SHP77 treated with DMSO at 0.1 percent for 48 hours (cell line): ENCODE measurements at places on chromosomes 3 and 15.

- no peak for DNase-seq
These were observed 5.2 kb downstream of the HYAL2 start for GRCh38 chr3:50317300-50317699.

DNA sequence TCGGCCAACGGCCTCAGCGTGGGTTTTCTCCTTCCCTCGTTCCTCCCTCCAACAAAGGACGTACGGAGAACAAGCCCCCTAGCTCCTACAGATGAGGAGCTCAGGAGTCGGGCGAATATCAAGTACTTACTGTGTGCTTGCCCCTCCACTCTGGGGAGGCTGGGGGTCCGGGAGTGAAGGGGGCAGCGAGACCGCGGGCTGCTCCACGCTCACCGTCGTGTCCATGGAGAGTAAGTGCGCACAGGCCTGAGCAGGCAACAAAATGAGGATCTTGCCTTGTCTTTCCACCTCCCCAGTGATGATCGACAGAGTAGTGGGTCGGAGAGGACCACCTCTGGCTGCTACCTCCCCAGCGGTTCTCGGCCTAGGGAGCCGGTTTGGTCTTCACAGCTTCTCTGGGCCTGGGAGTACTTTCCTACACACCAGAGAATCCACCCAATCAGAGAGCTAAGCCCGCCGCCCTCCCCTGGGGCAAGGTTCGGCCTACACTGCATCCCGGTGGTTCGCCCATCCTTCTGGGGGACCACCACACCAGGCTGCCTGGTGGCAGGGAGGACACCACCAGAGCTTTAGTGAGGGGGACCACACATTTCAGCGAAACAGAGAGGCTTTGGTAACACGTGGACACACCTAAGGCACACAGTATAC, 603 bp upstream of the TRANK1 start:
- no peak for DNase-seq

- no peak for DNase-seq
These were observed 44.3 kb downstream of the PXYLP1 start for GRCh38 chr3:141275973-141276372.

DNA sequence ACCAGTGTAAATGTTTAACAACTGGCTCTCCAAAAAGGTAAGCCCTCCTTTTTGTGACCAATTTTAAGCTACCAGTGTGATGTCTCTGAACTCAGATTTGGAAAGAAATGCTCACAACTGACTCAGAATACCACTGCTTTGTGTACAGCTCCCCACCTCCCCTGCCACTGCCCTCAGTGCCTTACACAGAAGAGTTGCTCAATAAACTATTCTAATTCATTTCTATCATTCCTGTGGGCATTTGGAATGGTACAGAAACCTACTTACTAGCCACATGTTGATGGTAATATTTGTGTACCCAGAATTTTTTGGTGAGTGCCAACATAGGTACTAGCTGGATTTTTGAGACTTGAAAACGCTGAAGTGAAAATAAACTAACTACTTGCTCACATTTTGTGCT, 16.0 kb downstream of the LRRN1 start:
- DNase-seq = no peak

DNA sequence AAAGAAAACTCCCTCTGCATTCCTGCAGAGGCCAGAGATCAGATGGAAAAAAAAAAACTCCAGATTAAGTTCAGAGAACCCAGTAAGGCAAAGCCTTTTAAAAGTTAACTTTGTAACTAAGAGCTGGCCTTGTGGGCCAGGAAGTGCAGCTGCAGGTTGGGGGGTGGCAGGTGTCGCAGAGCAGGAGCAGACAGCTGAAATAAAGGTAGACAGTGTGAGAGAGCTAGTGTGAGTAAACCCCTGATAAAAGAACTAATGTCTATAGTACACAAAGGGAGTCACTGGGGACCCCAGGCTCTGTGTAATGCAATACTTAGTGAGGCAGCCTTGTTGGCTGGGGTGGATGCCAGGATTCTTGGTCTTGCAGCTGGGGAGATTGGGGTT, 42.1 kb downstream of the PPCDC start:
- DNase-seq = no peak

GRCh38 chr3:77055841-77056341, 16.0 kb downstream of the ROBO2 start:
- DNase-seq = no peak

DNA sequence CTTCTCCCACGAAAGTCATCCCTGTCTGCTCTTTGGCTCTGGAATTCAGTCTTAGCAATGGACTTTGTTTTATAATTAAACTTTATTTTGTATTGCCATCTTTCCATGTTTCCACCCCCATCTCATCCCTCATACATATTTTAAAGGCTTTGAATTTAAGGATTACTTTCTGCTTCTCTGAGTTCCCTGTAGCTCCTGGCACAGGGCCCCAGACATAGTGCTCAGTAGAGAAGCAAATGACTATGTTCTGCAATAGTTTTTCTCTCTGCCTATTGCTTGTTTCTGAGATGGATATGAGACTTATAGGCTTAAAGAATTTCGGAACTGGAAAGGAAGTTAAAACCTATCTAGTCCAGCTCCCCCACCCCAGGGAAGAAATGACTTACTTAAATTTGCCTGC, 197.0 kb downstream of the LPP start:
- no peak for DNase-seq

DNA sequence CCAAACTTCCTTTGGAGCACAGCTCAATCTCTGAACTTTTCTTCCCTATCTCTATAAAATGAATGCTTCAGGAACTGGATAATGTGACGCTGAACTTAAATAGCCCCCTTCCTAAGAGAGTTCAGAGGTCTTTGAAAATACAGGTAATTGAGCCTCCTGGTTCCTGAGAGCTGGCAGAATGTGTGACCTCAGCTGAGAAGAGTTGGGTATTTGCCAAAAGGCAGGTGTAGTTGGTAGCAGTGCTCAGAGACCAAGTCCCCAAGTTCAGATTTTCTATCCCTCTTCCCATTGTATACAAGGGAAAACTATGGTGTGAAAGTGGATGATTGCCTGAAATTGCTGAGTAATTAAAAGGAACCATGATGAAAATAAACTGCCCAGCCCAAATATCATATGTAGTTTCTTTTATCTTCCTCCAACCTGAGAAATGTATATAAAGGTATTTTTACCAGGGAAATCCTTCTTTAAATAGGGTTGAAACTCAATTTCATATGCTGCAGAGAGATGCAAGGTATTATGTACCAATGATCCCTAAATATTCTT, 154.6 kb upstream of the ICE2 start:
- peak; percentile 9 for DNase-seq
